ENCODE measurements at places on chromosomes 13 and 19.

DNA sequence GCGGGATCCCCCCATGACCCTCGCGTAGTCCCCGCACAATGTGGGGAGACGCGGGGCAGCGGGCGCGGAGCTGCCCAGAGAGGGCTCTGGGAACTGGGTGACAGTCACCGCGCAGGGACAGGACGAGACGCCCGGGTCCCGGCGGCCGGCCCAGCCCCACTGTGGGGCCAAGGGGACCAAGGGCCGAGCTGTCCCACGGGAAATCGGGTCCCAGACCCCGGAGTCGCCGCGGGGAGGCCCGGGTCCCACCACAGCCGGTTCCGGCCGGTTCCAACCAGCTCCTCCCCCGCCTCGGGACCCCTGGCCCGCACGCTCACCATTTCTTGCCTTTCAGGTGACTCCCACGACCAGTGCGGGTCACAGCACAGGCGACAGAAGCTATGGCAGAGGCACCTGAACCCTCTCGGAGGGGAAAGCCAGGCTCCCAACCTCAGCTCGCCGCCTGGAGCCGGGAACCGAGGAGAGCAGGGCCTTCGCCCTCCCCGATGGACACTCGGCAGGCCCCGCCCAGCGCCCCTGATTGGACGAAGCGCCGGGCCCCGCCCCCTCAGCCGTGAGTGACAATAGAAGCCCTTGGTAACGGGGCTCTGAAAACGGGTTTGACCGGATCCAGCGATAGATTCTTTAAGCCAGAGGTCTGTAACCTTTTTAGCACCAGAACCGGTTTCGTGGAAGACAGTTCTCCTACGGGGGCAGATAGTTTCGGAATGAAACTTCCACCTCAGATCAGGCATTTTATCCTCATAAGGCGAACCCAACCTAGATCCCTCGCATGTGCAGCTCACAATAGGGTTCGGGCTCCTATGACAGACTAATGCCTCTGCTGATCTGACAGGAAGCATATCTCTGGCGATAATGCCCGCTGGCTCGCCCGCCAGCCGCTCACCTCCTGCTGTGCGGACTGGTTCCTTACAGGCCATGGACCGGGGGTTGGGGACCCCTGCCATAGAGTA, at the start of gene ZNF433:
ZNF433 (minus strand) TSS at position 460 of the 953 bp plus-strand sequence; CDS start at position 320, 140 bp downstream.
- DNase-seq: peak; percentile 85

- DNase-seq: no peak
Observed at GRCh38 chr19:3398114-3398899, 31.9 kb downstream of the NFIC start.

DNA sequence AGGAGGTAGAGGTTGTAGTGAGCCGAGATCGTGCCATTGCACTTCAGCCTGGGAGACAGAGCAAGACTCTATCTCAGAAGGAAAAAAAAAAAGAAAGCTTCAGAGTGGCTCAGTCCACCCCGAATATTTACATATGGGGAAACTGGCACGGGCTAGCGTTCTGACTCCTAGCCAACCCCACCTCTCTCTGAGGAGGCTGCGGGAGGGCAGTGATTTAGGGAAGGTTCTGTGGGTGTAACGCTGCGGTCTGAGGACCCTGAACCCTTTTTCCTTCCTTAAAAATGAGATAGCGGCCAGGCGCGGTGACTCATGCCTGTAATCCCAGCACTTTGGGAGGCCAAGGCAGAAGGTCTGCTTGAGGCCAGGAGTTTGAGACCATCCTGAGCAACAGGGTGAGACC, 5.0 kb downstream of the LRRC25 start:
- no peak for DNase-seq

DNA sequence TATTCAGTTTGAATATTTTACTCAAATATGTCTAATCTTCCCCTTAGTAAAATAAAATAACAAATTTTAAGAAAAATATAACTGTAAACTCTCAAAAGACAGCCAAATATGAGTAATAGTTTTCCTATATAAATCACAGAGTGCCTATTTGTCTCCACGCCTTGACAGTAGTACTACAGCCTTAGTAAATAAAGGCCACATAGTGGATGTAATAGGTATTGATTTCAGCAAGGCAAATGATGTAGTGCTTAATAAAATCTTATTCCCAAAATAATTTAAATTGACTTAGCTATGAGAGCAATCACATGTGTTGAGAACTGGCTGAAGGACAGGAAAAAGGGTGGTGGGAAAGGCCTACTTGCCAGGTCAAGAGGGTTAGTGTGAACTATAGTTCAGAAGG, 747.2 kb downstream of the OLFM4 start:
- DNase-seq: no peak

DNA sequence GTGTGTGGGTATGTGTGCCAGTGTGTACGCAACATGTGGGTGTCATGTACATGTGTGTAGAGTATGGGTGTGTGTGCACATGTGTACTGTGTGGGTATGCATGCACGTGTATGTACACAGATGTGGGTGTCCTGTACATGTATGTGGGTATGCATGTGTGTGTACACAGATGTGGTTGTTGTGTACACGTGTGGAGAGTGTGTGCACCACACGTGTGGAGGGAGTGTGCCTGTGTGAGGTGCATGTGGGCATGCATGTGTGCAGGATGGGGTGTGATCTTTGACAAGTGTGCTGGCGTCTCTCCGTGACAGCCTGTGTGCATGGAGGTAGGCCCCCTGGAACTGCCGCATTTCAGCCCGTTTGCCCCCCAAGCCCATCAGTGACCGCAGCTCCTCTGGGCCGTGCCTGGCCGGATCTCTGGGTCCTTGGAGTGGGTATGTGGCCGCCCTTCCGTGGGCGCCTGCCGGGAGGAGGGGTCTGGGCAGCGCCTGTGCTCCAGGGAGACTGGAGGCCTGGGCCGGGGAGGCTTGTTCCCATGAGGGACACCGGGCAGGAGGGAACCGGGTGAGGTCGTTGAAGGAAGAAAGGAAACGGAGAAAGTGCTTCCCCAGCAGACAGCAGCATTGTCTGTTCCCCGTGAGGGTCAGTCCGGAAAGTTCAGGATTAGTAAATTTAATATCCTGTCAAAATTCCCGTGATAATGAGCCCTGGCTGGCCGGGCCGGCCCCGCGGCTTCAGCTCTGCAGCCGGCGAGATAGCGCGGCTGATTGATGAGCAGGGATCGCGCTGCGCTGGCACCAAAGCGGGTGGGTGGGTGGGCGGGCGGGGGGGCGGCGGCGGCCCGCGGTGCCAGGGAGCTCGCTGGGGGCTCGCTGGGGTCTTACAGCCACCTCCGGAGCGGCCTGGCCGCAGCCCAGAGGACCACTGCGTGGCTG, 91.1 kb upstream of the SOX1 start:
- DNase-seq: no peak
